ENCODE measurements at places on chromosomes 1 and 21. TPM values are rescaled to one million over a fixed set of nuclear protein-coding genes. Genes with fewer than 3 reads are reported as not detected.

GPN2 gene
- 29.9 TPM for total RNA-seq

KCNE1 gene
- total RNA-seq, result not detected

LCE1F gene
- not detected for total RNA-seq

TDRD5 gene
- total RNA-seq, result 0.03 TPM

SYDE2 gene
- total RNA-seq, result 0.94 TPM

CAPN9 gene
- total RNA-seq, result not detected

PLA2G2C gene
- total RNA-seq, result not detected

EXTL1 gene
- not detected for total RNA-seq

RAB25 gene
- not detected for total RNA-seq

LCE1C gene
- total RNA-seq, result not detected

CLCA1 gene
- not detected for total RNA-seq

KIRREL1 gene
- total RNA-seq, result 23.1 TPM

NCMAP gene
- not detected for total RNA-seq

DCDC2B gene
- not detected for total RNA-seq

C4BPB gene
- 1.5 TPM for total RNA-seq

ZNF593OS gene
- total RNA-seq, result not detected

HSPB7 gene
- total RNA-seq, result not detected

INTS3 gene
- total RNA-seq, result 22.0 TPM

DNAJC28 gene
- 0.28 TPM for total RNA-seq

OR2L8 gene
- not detected for total RNA-seq

HAO2 gene
- total RNA-seq, result not detected

KRTAP7-1 gene
- total RNA-seq, result not detected

NBPF10 gene
- 0.92 TPM for total RNA-seq

NPL gene
- 0.63 TPM for total RNA-seq

CHAF1B gene
- 11.4 TPM for total RNA-seq

HMGCS2 gene
- not detected for total RNA-seq

MR1 gene
- total RNA-seq, result 5.5 TPM

OR10X1 gene
- total RNA-seq, result not detected

RPS8 gene
- total RNA-seq, result 1,669 TPM

C1orf94 gene
- 0.06 TPM for total RNA-seq

ATP1A2 gene
- 0.17 TPM for total RNA-seq

TRPM2 gene
- total RNA-seq, result 8.3 TPM

HES3 gene
- total RNA-seq, result not detected

SLC45A1 gene
- 11.3 TPM for total RNA-seq

GPR52 gene
- not detected for total RNA-seq

OLIG1 gene
- not detected for total RNA-seq

Data from A549 treated with AZD2906 at 1 μM for 4 hours (cell line).